Endodermal cell (in vitro differentiated cells): ENCODE measurements at places on chromosomes 4 and X. TPM values are rescaled to one million over a fixed set of nuclear protein-coding genes. Genes with fewer than 3 reads are reported as not detected.

Gene MAOB
- 0.72 to 0.82 TPM (median 0.73 TPM) in 3 replicates for total RNA-seq

Gene NEXMIF
- total RNA-seq, result 1.5 and 1.8 TPM in 2 replicates

- peaks cover 46% of the 10 kb centered on the region for H3K27me3 ChIP-seq
- H3K4me1 ChIP-seq, result no peaks in the 10 kb centered on the region
- no peak overlapping the region for H3K4me3 ChIP-seq
- peak; percentile 63 for DNase-seq
- no peak overlapping the region for H3K27ac ChIP-seq
- H3K36me3 ChIP-seq, result no peaks in the 10 kb centered on the region
Observed at GRCh38 chr4:6472008-6472386, 417 bp downstream of the PPP2R2C start.

DNA sequence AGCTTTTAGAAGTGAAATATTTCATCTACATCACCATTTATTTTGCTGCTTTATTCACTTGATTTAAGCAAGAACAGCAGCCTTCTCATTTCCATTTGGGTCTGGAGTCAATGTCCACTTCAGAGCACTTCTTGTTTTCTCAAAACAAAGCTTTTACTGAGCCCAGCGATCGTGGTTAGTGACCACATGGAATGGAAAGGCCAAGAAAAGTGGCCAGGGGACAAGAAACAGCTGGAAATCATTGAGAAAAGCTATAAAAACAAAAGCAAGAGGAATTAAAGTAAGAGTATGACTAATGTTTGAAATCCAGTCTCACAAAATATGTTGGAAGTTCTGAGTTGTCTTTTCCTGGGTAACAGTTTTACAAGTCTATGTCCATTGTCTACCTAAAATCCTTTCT, 328.4 kb upstream of the INTU start:
- no peaks in the 10 kb centered on the region for H3K27me3 ChIP-seq
- no peak overlapping the region for H3K27ac ChIP-seq
- no peaks in the 10 kb centered on the region for H3K4me1 ChIP-seq
- no peak overlapping the region for H3K4me3 ChIP-seq

Gene PRDM8
- not detected in 3 replicates for total RNA-seq

- H3K4me3 ChIP-seq, result no peak overlapping the region
- no peaks in the 10 kb centered on the region for H3K27me3 ChIP-seq
- no peaks in the 10 kb centered on the region for H3K4me1 ChIP-seq
- no peaks in the 10 kb centered on the region for H3K36me3 ChIP-seq
- DNase-seq, result no peak
- H3K27ac ChIP-seq, result no peak overlapping the region
Observed at GRCh38 chrX:100864657-100865391, 9.3 kb downstream of the NOX1 start.

DNA sequence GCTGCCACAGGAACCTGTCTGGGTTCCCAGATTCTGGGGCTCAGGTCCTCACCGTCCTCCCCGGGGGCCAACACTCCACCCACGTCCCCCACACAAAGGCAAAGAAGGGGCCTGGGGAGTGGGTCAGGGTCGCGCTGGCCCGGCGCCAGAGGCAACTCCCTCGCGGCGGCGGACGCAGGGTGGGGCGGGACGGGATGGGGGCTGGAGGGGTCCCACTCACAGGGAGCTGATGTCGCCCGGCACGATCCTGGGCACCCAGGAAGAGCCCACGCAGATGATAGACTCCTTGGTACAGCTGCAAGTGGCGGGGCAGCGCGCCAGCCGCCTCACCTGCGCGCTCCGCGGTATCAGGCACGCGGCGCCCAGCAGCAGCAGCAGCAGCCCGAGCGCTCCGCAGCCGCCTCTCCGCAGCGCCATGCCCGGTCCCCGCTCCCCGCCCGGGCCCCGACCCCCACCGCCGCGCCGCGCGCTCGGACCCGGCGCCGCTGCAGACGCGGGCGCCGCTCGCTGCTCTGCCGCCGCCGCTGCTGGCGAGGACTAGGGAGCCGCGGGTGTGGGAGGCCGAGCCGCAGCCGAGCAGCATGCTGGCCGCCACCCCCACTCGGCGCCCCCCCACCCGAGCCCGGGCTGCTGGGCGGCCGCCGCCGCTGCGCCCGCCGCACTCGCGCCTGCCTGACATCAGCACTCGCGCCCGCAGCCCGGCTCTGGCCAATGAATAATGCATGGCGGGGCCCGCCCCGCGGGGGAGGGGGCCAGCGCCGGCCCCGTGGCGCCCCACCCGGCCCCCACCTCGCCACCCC, at the start of gene LGI2:
Gene LGI2 (minus strand): TSS at position 670 of the 800 bp plus-strand sequence. CDS start 253 bp downstream, at position 417.
- peak; percentile 81 for DNase-seq
- H3K27me3 ChIP-seq, result peaks cover 35% of the 10 kb centered on the region
- peak within 1 kb of the TSS; percentile 80 for H3K4me3 ChIP-seq
- no peaks in the 10 kb centered on the region for H3K4me1 ChIP-seq

GRCh38 chrX:35890699-35891098, 28.8 kb upstream of the CFAP47 start:
- peak; percentile 68 for DNase-seq
- no peak overlapping the region for H3K4me3 ChIP-seq
- H3K36me3 ChIP-seq, result no peaks in the 10 kb centered on the region
- H3K27me3 ChIP-seq, result no peaks in the 10 kb centered on the region

GRCh38 chrX:123504630-123505270, 228.1 kb downstream of the THOC2 start:
- H3K4me1 ChIP-seq, result no peaks in the 10 kb centered on the region
- no peak overlapping the region for H3K27ac ChIP-seq
- H3K27me3 ChIP-seq, result no peaks in the 10 kb centered on the region

Gene EPHA5
- total RNA-seq, result 0.07 TPM in 1 of 2 replicates, not detected in the other

- no peaks in the 10 kb centered on the region for H3K27me3 ChIP-seq
- no peak overlapping the region for H3K27ac ChIP-seq
- H3K36me3 ChIP-seq, result no peaks in the 10 kb centered on the region
- DNase-seq, result peak; percentile 64
- H3K4me3 ChIP-seq, result no peak overlapping the region
- H3K4me1 ChIP-seq, result peaks cover 3% of the 10 kb centered on the region
Observed at GRCh38 chr4:40621592-40622512, 7.8 kb downstream of the RBM47 start.

Gene ABLIM2
- total RNA-seq, result 1.6 and 2.0 TPM in 2 replicates

Gene SLC9B2
- total RNA-seq, result 8.2 to 12.7 TPM (median 11.3 TPM) in 3 replicates

GRCh38 chr4:1091561-1091995, 21.8 kb downstream of the RNF212 start:
- H3K36me3 ChIP-seq, result no peaks in the 10 kb centered on the region
- no peaks in the 10 kb centered on the region for H3K4me1 ChIP-seq
- H3K27ac ChIP-seq, result no peak overlapping the region

DNA sequence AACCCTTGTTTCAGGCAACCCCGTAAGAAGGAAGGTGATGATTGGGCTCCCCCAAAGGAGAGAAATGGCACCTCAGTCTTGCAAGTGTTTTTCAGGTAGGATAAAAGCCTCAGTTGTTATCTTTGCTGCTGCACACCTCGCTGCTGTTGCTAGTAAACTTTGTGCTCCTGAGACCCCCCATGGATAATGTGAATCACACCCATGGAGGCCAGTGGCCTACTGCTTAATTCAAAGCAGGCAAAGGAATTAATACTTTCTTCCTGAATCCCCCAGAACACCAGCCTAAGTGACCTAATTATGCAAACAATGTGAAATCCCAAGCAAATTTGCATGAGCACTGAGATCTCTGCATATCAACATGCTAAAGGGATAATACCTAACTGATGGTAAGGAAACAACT, 337.5 kb downstream of the GRIA2 start:
- H3K27ac ChIP-seq, result no peak overlapping the region
- no peak for DNase-seq
- no peaks in the 10 kb centered on the region for H3K36me3 ChIP-seq
- peaks cover 10% of the 10 kb centered on the region for H3K4me1 ChIP-seq
- H3K27me3 ChIP-seq, result no peaks in the 10 kb centered on the region

DNA sequence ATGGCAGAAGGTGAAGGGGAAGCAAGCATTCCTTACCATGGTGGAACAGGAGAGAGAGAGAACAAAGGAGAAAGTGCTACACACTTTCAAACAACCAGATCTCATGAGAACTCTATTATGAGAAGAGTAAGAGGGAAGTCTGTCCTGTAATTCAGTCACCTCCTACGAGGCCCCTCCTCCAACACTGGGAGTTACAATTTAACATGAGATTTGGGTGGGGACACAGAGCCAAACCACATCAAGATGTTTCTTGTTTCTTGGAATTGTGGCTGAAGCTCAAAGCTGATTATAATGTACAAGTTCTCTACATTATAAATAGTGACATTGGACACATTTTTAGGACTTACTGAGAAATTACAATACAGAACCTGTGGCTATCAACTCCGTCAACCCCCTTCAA, 29.5 kb upstream of the TAPT1 start:
- no peaks in the 10 kb centered on the region for H3K4me1 ChIP-seq
- H3K27me3 ChIP-seq, result no peaks in the 10 kb centered on the region
- H3K36me3 ChIP-seq, result no peaks in the 10 kb centered on the region

- DNase-seq, result no peak
- H3K4me1 ChIP-seq, result peaks cover 9% of the 10 kb centered on the region
- no peak overlapping the region for H3K27ac ChIP-seq
- H3K36me3 ChIP-seq, result no peaks in the 10 kb centered on the region
- H3K27me3 ChIP-seq, result no peaks in the 10 kb centered on the region
Observed at GRCh38 chr4:61531188-61531587, 331.1 kb downstream of the ADGRL3 start.

Gene SLC2A9
- total RNA-seq, result 0.38 to 1.5 TPM (median 0.95 TPM) in 3 replicates

- H3K36me3 ChIP-seq, result no peaks in the 10 kb centered on the region
- no peaks in the 10 kb centered on the region for H3K4me1 ChIP-seq
- H3K27ac ChIP-seq, result peak overlapping the region; percentile 16
- DNase-seq, result no peak
Observed at GRCh38 chrX:101931136-101931487, 715 bp downstream of the ZMAT1 start.

- H3K27me3 ChIP-seq, result no peaks in the 10 kb centered on the region
- H3K4me1 ChIP-seq, result no peaks in the 10 kb centered on the region
- H3K4me3 ChIP-seq, result no peak overlapping the region
- no peak for DNase-seq
Observed at GRCh38 chrX:14064626-14065432, 35.1 kb upstream of the GEMIN8 start.

DNA sequence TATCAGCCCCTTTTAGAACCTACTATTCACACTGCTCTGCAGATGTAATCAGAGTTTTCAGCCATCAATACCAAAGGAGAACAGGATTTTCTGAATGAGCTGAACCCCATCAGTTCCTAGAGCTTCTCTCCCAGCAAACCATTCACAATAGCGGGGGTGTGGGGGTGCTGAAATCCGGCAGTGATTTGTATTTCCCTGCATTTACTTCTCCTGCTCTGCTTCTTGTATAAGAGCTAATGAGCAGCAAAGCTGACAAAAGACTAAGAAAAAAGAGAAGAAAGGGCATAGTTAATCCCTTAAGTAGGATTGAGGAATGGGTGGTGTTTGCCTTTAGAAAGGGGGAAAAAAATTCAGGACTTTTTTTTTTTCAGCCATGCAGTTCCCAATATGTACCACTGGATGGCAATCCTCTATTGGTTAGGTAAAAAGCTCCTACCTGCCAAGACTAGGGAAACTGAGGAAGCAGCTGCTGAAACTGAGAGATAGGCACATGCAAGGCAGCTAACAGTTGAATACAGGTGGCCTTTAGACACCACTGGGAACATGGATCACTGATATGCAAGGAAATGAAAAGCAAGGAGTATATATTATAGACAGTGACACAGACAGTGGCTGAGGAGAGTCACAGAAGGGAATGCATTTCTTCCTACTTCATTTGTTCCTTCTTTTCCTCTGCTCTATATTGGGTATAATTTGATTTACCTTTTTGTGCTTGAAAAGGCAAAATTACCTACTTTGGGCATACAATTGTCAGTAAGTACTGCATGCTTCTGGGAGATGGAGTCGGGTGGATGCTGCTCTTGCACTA, 217.9 kb downstream of the HS6ST2 start:
- H3K4me1 ChIP-seq, result no peaks in the 10 kb centered on the region
- DNase-seq, result no peak
- H3K27ac ChIP-seq, result no peak overlapping the region
- no peak overlapping the region for H3K4me3 ChIP-seq

- no peak overlapping the region for H3K4me3 ChIP-seq
- no peaks in the 10 kb centered on the region for H3K27me3 ChIP-seq
- H3K4me1 ChIP-seq, result no peaks in the 10 kb centered on the region
- no peak for DNase-seq
- H3K27ac ChIP-seq, result no peak overlapping the region
Observed at GRCh38 chrX:124208660-124209059, 123.8 kb upstream of the TEX13D start.

Gene ZNF630
- 3.1 and 3.6 TPM in 2 replicates for total RNA-seq

DNA sequence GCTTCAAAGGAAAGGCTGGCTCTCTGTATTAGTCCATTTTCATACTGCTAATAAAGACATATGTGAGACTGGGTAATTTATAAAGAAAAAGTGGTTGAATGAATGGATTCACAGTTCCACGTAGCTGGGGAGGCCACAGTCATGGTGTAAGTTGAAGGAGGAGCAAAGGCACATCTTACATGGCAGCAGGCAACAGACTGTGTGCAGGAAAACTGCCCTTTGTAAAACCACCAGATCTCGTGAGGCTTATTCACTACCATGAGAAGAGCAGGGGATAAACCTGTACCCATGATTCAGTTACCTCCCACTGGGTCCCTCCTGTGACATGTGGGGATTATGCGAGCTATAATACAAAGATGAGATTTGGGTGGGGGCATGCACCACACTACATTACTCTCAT, 1486.6 kb downstream of the PCDH7 start:
- DNase-seq, result no peak
- H3K4me1 ChIP-seq, result no peaks in the 10 kb centered on the region
- no peaks in the 10 kb centered on the region for H3K27me3 ChIP-seq
- no peak overlapping the region for H3K4me3 ChIP-seq
- no peak overlapping the region for H3K27ac ChIP-seq
- H3K36me3 ChIP-seq, result no peaks in the 10 kb centered on the region
